AG20443 (cell line): ENCODE measurements at places on chromosomes 11 and 22.

- no peak for DNase-seq
These were observed 8.2 kb downstream of the ZP1 start for GRCh38 chr11:60875366-60876167.

GRCh38 chr22:44759001-44759400, 6.6 kb downstream of the ARHGAP8 start:
- no peak for DNase-seq

- peak; percentile 39 for DNase-seq
These were observed at the start of gene OR10A2 for GRCh38 chr11:6862961-6863360. Gene OR10A2 (plus strand): TSS chr11:6863057. CDS start chr11:6869755, 6,698 bp downstream.

DNA sequence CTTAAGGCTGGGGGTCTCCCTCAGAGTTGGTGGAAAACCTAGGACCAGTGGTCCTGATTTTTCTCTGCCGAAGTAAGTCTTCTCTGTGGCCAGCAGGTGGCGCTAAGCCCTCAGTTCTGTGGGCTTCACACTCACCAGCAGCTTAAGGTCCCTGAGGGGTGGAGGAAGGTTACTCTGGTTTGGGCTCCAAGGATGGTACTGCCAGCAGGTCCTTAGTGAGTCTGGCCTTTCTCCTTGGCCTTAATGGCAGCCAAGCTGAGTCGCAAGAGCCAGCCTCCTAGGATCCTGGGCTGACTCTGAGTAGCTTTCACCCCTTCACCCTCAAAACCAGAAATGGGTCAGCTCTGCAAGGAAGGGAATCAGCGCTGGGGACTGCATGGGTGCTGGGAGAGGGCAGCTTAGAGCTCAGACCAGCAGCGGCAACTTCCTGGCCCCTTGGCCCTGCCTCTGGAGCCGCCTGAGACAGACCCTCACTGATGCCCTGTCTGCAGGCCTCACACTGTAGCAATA, 4.4 kb downstream of the KCNJ11 start:
- DNase-seq: peak; percentile 75

- no peak for DNase-seq
These were observed 12.5 kb upstream of the PELI3 start for GRCh38 chr11:66454247-66454646.

DNA sequence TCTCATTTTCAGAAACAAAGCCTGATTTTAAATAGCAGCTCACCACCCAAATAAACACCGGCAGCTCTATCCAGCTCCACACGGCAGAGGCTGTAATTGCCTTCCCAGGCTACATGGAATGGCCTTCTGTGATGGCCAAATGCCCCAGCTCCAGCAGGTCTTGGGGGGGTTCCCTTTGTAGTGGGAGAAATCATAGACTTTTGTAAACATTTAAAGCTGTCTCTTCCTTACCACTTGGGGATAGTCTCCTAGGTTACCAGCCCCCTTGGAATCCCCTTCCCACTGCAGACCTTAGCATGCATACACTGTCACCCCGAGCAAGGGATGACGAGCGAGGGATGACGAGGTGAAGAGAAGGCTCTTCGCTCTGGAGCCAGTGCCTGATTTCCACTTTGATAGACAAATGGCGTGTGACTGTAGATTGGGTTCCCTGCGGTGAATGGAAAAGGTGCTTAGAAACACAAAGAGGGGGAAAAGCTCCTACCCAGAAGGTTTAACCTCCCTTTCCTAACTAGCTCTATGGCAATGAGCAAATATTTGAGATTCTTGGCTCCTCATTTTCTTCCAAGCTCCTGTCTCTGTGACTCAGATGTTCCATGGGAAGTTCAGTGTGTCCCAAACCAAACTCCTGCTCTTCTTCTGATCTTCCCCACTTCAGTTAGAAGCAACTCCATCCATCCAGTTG, 108.0 kb upstream of the CADM1 start:
- DNase-seq: peak; percentile 80

GRCh38 chr11:32843544-32843943, 13.8 kb downstream of the PRRG4 start:
- DNase-seq: no peak

DNA sequence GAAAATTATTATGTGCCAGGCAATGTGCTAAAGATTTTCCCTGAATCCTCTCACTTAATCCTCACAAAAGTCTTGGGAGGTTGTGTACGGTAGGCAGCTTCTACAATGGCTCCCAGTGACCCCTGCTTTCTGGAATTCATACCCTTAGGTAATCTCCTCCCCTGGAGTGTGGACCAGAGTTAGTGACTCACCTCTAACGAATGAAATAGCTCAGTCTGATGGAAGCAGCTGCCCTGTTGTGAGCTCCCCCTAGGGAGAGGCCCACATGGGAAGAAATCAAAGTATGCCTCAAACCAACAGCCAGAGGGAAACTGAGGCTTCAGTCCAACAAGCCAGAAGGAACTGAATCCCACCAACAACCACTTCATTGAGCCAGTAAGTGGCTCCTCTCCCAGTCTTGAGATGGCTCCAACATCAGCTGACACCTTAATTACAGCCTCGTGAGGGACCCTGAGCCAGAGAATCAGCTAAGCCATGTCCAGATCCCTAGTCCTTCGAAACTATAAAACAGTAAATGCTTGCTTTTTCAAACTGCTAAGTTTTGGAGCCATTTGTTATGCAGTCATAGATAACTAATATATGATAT, 98.9 kb upstream of the ISX start:
- DNase-seq: peak; percentile 78

DNA sequence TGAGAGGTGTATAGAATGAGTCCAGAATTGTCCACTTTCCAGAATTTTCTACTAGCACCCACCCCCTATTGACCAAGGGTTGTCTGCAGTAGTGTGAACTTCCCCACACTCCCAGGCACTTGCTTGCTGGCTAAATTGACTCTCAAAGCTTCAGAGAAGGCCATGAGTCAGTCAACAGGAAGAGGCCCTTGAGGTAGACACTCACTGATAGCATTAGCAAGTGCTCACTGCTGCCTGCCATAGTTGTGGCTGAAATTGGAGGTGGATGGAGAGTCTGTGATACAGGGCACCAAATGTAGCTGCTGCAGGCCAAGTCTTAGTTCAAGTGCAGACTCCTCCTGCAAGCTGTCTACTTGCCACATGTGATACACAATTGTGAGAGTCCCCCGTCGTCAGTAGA, 156.8 kb downstream of the SPON1 start:
- DNase-seq: no peak

- DNase-seq: no peak
These were observed 87.9 kb downstream of the ALX4 start for GRCh38 chr11:44221992-44222391.

DNA sequence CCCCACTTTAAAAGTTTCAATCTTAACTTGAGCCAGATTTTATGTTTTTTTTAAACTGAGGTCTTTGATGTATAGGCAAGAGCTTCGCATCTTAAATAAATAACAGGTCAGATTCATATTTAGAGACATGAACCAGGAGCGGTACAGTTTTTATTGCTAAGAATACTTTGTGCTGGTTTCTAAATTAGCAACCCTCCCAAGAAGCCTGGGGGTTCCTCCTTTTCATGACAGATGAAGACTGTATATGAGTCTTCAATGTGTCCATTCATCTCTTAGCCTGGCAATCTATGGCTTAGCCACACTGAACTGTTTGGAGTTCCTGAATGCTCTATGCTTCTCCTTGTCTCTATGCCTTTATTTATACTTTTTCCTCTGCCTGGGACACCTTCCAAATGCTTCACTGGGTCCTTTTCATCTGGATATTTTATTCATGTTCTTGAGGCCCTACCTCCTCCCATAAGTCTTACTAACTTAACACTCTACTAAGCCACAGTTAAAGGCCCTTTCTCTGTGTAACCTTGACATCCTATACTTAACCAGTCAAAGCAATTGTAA, 338.6 kb downstream of the INSC start:
- DNase-seq: no peak

GRCh38 chr22:17787241-17787640, 13.0 kb upstream of the BID start:
- peak; percentile 35 for DNase-seq

DNA sequence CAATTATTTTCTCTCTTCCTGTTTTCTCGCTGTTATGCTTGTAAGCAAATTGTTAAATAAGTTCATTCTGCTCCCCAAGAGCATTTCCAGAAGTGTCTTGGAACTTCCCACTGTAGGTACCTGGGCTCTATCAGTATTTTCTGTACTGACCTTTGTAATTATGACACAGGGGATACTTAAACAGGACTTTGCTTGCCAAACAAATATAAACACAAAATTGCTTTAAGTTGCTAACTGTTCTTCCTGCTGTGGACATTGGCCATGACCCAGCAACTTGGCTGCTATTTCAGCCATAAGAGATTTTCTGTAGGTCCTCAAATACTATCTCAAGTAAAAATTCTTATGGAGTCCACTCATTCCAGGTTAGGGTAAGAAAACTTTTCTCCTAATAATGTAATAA, 30.1 kb downstream of the SYT9 start:
- no peak for DNase-seq

GRCh38 chr11:114265122-114265878, 30.9 kb upstream of the NNMT start:
- DNase-seq: no peak

DNA sequence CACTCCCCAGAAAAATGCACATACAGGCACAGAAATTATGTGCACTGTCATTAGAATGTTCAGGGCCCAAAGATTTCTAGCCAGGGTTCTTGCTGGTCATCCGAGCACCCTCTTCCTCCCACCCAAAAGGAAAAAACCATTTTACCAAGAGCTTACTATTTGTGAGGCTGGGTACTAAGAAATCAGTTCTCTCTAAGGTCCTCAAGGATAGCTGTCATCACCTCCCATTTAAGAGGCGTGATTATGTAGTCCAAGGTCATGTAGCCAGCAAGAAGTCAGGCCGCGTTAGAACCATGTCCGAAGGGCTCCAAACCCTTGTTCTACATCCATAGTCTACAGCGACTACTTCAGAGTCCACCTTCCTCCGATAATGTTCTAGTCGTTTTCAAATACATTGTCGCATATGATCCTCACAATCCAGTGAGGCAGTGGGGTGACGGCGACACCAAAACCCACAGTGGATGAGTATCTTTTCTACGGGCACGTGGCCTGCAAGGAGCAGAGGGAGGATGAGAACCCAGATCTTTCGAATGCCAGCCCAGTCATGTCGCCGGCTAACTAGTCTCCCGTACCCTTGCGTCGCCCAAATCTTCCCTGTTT, 634 bp downstream of the TIMM8B start:
- peak; percentile 55 for DNase-seq

- no peak for DNase-seq
These were observed 563 bp upstream of the ENDOD1 start for GRCh38 chr11:95088946-95089619.
